ENCODE measurements at places on chromosomes 7 and 10.

- no peak for DNase-seq
Measured at GRCh38 chr10:68082872-68083271, 7.8 kb upstream of the HERC4 start.

GRCh38 chr7:7207876-7208275, 25.5 kb downstream of the C1GALT1 start:
- DNase-seq: no peak

DNA sequence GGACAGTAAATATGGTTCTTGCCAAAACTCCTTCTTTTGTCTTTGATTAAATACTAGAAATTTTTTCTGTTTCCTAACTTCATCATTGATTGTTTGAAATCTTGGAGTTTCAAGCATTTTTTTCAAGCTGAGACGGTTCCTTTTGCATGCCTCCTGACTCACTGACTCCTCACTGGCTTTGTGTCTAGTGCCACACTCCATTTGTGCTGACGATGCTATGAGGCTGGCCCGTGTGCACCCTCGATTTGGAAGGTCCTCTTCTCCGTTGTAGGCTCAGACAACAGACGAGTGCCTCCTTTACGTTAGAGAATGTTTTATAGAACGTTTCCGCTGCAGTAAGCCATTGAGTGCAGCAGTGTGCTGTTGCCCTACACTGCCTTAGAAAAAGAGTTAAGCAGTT, 10.8 kb upstream of the CSGALNACT2 start:
- DNase-seq: no peak

- DNase-seq: no peak
Measured at GRCh38 chr10:29345910-29346209, 57.0 kb downstream of the LYZL1 start.

GRCh38 chr7:45867471-45867870, 5.4 kb downstream of the CCDC201 start:
- DNase-seq: no peak

DNA sequence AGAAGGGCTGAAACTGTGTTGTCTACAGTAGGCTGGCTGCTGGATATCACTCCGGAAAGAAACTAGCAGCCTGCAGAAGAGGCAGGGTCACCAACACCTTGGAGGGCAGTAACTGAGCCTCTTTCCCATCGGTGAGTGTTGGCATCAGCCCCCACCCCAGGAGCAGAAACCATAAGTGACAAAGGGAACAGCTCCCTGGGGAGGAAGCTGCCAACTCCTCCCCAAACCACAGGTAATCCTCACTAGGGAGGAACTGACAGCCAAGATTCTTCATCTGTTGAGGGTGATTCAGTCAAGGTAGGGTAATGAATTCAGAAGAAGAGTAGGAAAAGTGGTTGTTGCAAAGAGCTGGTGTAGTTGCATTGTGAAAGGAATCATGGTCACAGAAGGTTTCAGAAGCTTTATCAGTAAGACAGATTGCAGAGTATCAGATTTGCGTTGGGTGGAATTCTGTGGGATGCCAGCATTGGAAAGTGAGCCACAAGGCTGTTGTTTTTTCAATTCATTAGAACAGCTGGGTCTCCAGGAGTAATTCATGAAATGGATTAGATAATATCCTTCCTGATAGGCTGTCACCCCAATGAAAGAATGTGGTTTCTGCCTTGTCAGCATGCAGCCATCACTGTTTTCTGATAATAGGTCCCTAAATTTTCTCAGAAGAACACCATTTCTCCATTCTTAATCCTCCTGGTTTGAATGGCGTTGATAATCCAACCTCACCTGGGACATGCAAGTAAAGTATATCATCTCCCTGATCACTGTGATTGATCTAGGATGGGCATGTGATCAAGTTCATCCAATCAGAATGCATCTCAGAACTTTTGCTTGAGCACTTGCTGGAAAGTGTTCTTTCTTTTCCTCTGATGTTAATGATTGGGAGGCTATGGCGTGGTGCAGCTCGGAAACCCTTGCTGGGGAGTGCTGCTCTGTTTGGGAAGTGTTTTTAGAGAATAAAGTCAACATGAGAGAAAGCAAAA, 75.0 kb upstream of the CTBP2 start:
- no peak for DNase-seq

- DNase-seq: no peak
Measured at GRCh38 chr10:48779546-48780152, 95.0 kb downstream of the WDFY4 start.

DNA sequence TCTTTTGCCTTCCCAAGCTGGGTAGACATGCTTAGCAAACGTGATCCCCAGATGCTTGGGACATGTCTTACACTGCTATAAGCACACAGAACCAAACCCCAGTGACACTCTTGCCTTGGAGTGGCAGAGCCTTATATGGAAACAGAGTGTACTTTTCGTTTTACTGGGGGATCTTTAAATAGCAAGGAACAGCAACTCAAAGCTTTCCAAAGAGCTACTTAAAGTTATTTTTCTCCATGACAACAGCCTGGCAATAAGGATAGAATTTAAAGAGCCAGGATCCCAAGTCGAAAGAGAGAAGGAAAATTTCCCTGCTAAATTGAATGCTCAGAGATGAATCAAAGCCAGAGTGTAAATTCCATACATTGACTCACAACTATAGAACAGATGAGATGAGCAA, 67.8 kb downstream of the ZNF365 start:
- no peak for DNase-seq

DNA sequence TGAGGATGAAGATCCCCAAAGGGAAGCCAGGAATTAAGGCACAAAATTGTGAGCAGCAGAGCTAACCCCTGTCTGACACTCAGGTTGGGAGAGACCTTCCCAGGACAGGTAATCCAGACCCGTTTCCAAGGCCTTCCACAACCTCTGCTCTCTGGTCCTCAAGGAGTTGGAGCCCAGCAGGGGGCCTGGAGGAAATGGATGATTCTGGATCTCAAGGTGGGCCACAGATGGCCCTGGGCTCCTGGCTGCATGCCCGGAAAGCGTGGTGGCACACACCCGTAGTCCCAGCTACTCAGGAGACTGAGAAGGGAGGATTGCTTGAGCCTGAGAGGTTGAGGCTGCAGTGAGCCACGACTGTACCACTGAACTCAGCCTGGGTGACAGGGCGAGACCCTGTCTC, 42.3 kb downstream of the DPYSL4 start:
- DNase-seq: no peak

DNA sequence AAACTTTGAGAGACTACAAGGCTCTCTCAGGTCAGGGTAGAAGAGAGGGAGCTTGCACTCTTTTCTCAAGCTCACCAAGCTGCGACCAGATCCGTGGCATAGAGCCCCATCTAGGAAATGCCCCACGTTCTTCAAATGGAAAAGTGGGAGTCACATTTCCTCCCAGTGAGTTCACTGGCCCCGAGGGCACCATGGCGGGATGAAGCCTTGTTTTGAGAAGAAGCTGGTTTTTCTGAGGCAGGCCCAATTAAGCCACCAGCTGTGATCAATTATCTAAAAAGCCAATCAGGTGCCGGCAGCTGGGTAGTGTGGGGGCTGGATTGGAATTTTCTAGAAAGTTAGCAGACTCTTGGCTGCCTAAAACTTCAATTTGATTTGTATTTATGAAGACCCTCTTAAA, 101.4 kb downstream of the ZNF365 start:
- DNase-seq: no peak

- no peak for DNase-seq
Measured at GRCh38 chr10:94397549-94398370, 4.6 kb upstream of the TBC1D12 start.

GRCh38 chr10:102225646-102226541, at the start of gene ELOVL3:
Gene ELOVL3 (plus strand): TSS chr10:102226299. CDS start chr10:102226549, 250 bp downstream.
- peak; percentile 73 for DNase-seq

DNA sequence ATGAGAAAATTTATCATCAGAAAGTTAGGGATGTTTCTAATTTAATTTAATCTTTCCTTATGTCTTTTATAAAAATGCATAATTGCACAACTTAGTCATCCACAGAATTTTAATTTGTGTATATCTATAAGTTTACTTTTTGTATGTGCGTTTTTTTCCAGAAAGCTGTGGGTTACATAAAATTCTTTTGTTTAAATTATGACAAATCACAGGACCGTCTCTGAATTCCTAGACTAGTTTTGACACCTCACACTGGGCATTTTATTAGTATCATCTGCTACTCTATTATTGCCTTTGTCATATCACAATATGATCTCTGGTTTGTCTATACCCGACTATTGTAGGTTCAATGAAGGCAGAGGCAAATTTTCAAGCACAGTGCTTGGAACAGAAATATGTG, 482.4 kb upstream of the SEMA3D start:
- DNase-seq: no peak

GRCh38 chr7:67343572-67343971, 346.9 kb downstream of the TYW1 start:
- no peak for DNase-seq

DNA sequence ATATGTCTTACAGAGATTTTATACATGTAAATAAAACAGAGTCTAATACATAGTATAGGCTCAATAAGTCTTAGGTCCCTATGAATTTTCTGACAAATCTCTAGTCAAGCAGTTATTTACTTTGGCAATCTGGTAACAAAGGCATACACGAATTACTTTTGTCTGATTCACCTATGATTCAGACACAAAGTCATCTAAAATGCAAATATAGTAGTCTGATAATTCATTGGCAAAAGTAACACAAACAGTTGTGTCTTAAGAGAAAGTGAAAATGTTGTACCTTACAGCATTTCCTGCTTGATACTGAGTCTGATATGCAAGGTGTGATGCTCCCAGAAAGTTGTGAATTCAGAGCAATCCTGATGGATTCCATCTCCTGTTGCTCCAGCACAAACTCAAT, 209.4 kb upstream of the PRSS1 start:
- no peak for DNase-seq

DNA sequence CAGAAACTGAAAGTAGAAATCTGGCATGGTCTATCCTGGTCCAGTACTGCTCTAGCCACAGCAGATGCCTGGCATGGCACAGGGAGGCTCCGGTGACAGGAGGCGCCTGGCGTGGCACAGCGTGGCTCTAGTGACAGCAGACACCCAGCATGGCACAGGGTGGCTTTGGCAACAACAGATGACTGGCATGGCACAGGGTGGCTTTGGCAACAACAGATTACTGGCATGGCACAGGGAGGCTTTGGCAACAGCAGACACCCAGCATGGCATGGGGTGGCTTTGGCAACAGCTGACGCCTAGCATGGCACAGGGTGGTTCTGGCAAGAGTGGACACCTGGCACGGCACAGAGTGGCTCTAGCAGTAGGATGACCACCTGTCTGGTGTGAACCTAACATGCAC, 480.5 kb upstream of the FOXK1 start:
- no peak for DNase-seq

GRCh38 chr10:49132362-49132737, 1.5 kb downstream of the FAM170B start:
- DNase-seq: no peak

GRCh38 chr7:103129702-103130549, 19.0 kb downstream of the NAPEPLD start:
- no peak for DNase-seq

GRCh38 chr7:36777855-36778254, 53.6 kb upstream of the AOAH start:
- no peak for DNase-seq

DNA sequence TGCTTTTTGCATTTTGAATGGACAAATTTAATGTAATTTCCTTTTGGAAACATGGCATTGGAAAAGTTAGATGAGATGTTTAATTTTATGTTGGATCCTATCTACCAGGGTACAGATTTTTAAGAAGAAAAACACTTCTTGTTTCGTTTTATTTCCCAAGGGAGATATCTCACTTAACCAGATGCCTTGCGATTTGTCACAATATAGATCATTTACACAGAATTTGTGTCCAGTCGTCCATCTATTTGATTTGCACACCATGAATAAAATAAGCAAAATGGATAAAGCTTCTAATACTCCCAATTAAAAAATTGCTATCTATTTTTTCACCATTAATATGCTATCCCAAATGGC, 25.7 kb downstream of the HDAC9 start:
- no peak for DNase-seq

- DNase-seq: no peak
Measured at GRCh38 chr10:24926557-24926956, 25.8 kb downstream of the PRTFDC1 start.

DNA sequence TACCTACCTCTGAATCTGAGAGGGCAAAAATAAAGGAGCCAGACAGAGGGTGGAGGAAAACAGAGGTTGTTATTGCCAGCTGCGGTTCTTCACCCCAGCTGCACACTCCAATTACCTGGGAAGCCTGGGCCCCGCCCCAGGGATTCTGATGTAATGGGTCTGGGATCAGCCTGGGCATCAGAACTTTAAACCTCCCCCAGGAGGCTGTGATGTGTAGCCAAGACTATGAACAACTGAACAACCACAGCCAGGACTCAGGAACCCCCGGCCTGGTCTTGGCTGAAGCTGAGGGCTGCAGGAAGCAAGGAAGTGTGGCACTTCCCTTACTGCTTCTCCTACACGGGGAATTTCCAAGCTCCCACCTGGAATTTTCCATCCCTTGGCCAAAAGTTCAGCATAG, 89.3 kb downstream of the HIP1 start:
- no peak for DNase-seq

DNA sequence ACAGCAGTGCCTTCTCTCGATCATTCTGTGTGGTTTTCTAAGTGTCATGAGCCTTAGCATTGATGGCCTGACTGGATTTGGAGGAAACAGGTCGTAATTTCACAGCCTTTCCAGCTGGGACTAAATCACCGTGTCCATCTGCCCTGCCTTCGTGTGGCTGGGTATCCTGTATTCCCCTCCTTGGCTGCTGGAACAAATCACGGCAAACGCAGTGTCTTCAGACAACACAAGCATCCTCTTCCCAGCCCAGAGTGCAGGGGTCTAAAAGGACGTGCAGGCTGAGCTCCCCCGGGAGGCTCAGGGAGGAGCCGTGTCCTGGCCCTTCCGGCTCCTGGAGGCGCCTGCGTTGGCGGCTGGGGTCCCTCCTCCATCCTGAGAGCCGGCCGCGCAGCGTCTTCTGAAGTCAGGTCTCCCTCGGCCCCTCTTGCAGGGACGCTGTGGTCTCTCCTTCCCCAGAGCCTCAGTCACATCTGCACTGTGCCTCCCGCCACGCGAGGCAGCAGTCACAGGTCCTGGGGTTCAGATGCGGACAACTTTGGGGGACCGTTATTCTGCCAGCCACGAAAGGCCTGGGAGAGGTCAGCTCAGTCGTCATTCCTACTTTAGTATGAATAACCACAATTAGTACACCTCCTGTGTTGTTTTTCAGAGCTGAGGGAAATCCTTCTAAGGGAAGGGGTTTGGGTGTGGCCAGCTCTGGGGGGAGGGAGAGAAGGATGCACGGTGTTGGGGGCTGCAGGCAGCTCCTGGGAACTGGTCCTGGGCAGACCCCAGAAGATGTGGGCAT, 41.1 kb downstream of the FAM20C start:
- DNase-seq: no peak

- no peak for DNase-seq
Measured at GRCh38 chr7:20264623-20265022, 47.4 kb upstream of the MACC1 start.

DNA sequence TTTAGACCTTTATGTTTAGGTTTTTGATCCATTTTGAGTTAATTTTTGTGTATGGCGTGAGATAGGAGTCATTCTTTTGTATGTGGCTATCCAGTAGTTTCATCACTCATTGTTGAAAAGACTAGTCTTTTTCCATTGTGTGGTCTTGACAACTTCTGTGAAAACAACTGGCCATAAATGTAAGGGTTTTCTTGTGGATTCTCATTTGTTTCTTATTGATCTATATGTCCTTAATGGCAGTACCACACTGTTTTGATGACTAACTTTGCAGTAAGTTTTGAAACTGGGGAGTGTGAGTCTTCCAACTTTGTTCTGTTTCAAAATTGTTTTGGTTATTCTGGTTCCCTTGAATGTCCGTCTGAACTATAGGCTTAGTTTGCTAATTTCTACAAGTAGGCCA, 16.3 kb downstream of the SEPTIN7 start:
- DNase-seq: no peak

- DNase-seq: no peak
Measured at GRCh38 chr10:22560096-22560912, 154.1 kb downstream of the PIP4K2A start.

- no peak for DNase-seq
Measured at GRCh38 chr10:12972146-12972545, 29.4 kb downstream of the CCDC3 start.
